ENCODE measurements at places on chromosomes 1 and 21. TPM values are rescaled to one million over a fixed set of nuclear protein-coding genes. Genes with fewer than 3 reads are reported as not detected.

GRCh38 chr1:235710687-235711086, 61.1 kb upstream of the GNG4 start:
- DNase-seq = no peak

GRCh38 chr1:190759807-190760206, 282.1 kb upstream of the BRINP3 start:
- DNase-seq = no peak

Gene DCST2
- total RNA-seq = 0.08 TPM

DNA sequence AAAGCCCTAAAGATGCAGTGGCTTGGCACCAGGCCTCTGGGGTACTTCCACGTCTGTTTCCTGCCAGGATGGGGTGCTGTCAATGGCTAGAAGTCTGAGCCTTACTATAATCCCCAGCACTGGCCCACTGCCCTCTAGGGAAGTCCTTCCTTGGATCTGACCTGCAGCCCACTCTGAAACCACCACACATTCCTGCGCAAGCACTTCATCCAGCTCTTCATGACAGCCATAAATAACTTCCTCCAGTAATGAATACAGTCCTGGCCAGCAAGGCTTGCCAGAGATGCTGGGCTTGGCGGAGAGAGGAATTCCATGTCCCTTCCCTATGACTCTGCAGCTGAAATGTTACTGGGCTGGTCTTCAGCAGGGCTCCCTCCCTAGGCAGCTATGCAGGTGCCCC, 32.6 kb downstream of the ALPL start:
- DNase-seq = no peak

Gene OR14K1
- not detected for total RNA-seq

- peak; percentile 32 for DNase-seq
Observed at GRCh38 chr21:31558189-31558961, 101.1 kb upstream of the SOD1 start.

Gene CD5L
- total RNA-seq = not detected

GRCh38 chr1:49694251-49694827, 329.4 kb downstream of the AGBL4 start:
- no peak for DNase-seq

DNA sequence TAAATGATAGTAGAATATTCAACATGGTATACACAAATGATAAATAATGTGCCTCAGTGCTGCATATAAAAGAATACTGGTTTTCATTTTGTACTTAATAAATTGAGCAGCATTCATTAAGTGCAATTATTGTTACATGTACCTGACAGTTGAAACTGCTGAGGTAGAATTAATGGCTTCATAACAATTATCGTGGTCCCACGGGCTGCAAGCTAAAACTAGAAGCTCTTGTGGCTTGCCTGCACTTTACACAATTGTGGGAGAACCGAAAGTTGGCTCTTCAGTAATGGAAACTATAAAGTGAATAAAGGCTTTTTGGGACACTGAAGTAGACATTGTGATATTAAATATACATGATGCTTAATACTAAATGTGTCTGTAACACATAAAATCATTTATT, 23.2 kb downstream of the INSL5 start:
- DNase-seq = no peak

GRCh38 chr1:21278208-21278859, 11.9 kb downstream of the ECE1 start:
- DNase-seq = no peak

Gene FMO5
- not detected for total RNA-seq

DNA sequence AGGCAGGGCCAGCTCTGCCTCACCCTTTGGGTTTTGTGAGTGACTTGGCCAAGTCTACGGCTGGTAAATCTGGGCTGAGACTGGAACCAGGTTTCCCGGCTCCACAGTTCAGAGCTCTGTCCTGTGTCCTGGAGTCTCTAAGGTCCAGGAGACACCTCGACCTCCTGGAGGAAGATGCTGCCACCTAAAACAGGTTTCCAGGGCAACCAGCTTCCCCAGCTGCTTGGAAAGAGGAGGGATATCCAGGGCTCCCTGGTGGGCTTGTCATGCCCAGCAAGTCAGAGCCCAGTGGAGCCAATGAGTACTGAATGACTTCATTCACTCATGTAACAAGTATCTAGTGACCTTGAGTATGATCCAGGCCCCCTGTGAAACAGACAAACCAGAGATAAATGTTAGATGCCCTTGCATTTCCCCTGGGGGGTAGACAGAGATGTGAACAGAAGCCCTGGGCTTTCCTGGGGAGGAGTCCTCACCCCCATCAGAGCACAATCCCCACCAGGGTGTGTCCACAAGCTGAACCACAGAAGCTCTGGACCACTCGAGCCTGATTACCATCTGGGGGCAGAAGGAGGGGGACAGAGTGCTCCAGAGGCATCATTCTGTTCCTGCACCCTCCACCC, 181.2 kb upstream of the RAB4A start:
- DNase-seq = no peak

DNA sequence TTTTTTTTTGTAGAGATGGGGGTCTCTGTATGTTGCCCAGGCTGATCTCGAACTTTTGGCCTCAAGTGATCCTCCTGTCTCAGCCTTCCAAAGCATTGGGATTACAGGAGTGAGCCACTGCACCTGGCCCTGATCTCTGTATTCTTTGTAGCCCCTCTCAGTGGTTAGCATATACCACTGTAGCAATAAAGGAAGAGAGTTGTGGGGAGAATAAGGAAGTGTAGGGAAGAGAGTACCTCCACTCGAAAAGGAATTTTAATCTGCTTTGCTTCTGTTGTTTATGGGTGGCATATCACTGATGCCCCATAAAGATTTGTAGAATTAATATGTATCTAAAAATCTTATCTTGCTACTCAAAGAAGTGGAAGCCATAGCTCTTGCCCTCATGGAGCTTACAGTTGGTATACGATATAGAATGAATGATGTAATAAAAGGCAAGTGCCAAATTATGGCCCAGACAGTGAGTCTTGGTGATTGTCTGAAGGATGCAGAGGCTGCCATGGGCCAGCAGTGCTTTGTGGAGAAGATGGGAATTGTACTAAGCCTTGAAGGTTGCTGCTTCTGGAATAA, 96.0 kb downstream of the CLIC6 start:
- no peak for DNase-seq

GRCh38 chr1:11100149-11100493, 452 bp upstream of the EXOSC10 start:
- DNase-seq = no peak

Gene KANK4
- not detected for total RNA-seq

Gene CYP4X1
- not detected for total RNA-seq

Gene TSTD1
- 20.3 TPM for total RNA-seq

DNA sequence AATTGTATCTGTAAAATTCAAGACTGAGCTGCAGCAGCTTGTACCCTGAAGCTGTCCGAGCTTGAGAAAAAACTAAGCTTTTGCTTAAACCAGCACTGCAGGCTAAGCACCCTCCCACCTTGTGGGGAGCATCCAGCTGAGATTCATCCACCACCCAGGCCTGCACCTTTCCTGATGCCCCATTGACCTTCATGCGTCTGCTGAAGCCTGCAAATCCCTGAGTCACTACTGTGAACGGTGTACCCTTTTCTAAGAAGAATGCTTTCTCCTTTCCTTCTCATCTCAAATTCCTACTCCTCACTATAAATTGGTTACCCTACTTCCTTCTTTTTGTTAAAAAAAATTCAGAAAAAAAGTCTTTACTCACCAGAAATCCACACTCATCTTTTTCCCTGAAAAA, 90.9 kb upstream of the RGS18 start:
- no peak for DNase-seq

DNA sequence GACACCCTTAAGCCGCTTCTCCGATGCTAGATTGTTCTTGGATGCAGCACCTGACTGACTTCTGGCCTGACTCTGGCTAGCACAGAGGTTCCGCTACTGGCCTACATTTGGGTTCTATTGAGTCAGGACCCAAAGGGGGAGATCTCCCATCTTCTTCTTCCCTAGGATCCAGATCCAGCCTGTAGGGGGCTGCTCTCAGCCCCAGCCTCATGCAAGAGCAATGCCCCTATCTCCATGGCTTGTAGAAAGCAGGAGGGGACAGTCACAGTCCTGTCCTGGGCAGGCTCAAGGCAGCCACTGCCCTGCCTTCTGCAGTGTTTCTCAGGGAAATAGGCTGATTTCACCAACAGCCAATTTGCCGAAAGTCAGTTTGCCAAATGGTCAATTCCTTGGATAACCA, 6.3 kb upstream of the ADAR start:
- no peak for DNase-seq

DNA sequence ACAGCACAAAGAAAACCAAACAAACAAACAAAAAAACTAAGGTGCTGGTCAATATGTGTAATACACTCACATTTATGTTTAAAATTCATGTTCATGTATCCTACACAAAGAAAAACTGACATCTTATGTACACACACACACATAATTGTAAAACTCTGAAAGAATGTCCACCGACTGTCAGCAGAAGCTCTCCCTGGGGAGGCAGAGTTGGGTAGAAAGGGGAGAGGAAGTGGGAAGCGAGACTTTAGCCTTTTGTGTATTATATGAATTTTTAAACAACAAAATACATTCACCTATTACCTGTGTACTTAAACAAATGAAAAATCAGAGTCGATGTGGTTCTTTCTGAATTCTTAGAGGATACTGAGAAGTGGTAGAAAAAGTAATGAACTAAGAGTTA, 88.3 kb downstream of the ABCA4 start:
- no peak for DNase-seq

- DNase-seq = no peak
Observed at GRCh38 chr1:35443768-35444518, 113.3 kb downstream of the KIAA0319L start.

Gene DCST1
- not detected for total RNA-seq

DNA sequence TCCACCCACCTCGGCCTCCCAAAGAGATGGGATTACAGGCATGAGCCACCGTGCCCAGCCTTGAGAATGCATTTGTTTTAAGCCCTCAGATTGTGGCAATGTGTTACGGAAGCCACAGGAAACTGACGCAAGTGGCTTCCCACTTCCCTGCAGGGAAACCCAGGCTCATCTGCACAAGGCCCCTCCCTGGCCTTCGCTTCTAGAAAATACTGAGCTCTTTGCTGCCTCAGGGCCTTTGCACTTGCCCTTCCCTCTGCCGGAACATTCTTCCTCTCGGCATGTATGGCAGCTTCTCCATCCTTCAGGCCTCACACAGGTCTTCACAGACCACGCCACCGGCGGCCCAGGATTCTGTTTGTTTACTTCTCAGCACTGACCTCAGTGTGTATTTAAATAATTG, 137.0 kb upstream of the TMEM51 start:
- no peak for DNase-seq

Gene TACSTD2
- total RNA-seq = 0.11 TPM

- DNase-seq = no peak
Observed at GRCh38 chr1:220278991-220279390, 6.7 kb upstream of the RAB3GAP2 start.

Gene IFI44L
- total RNA-seq = 7.5 TPM

Gene LMX1A
- total RNA-seq = not detected

- no peak for DNase-seq
Observed at GRCh38 chr1:213772128-213773063, 215.4 kb upstream of the PROX1 start.

GRCh38 chr1:55937840-55938375, 641.5 kb downstream of the PLPP3 start:
- DNase-seq = no peak

GRCh38 chr1:27520651-27521050, 30.7 kb upstream of the WASF2 start:
- no peak for DNase-seq

- no peak for DNase-seq
Observed at GRCh38 chr1:91929250-91929649, 20.0 kb upstream of the BRDT start.

Gene AGO3
- 20.3 TPM for total RNA-seq

Gene SLC25A44
- total RNA-seq = 61.3 TPM

Gene KPRP
- not detected for total RNA-seq

- no peak for DNase-seq
Observed at GRCh38 chr1:91924146-91924545, 25.1 kb upstream of the BRDT start.

- no peak for DNase-seq
Observed at GRCh38 chr1:19373211-19374082, 61.3 kb downstream of the SLC66A1 start.

GRCh38 chr1:228978484-228979324, 243.4 kb downstream of the RHOU start:
- DNase-seq = no peak

DNA sequence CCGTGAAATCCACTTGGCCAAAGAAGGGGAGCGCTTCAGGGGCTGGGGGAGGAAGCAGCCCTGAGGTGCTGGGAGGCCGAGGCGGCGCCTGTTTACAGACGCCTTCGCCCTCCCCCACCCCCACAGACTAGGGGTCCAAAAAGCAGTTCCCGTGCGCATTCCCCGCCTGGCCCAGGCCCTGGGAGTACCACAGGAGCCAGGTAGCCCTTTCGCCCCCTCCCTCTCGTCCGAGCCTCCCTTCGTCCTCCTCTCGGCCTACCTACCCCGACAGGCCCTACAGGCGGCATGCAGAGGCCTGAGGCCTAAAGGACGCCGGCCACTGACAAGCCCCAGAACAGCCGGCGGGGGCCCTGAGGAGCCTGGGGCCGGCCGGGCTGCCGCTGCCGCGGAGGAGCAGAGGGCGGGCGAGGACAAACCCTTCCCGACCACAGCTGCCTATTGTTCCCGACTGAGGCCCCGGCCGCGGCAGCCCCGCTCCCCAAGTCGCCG, 522 bp downstream of the RC3H1 start:
- DNase-seq = peak; percentile 23

- DNase-seq = no peak
Observed at GRCh38 chr1:59138402-59138801, 158.5 kb upstream of the FGGY start.

DNA sequence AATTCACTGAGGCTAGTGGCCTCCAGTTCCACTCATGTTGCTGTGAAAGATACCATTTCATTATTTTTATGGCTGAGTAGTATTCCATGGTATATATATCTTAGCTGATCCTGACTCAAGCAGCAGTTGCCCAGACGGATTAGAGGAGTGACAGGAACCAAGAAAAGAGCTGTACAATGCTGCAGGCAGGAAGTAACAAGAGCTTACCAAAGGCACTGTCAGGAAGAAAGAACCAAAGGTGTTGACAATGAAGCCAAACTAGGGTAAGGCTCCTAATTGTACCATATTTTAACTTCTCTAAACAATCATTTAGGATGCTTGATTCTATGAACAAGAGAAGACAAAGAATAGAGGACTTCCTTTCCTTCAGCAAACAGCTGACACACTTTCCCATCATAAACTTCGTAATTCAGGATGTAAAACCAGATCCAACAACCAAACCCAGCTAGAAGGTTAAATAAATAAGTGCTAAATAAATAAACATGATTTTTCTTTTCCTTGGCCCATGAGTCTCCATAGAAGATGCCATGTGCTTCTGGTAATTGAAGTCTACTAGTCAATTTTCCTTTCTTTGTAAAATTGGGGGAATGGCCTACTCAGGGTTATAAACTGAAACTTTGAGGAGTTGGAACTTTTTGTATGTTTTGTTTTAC, 248.2 kb upstream of the SGIP1 start:
- no peak for DNase-seq
